ENCODE measurements at places on chromosomes 16 and 17.

DNA sequence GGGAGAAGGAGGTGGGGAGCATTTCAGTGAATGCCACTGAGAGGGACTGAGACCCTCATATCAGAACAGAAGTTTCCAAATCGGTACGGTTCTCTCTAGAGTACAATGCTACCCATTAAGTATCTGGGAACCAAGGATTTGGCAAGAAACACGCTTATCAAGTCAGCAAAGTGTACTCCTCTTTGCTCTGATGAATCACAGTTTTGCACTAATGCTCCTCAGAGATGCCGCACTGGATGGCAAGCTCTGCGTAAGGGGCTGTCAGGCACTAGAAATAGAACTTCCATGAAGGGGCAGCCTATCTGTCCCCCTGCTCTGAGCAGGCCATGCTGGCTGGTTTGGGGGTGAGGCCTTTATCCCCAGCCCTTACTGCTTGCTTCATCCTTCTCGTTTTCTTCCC lies 4.8 kb upstream of the ABCC12 start:
- no peak for DNase-seq

DNA sequence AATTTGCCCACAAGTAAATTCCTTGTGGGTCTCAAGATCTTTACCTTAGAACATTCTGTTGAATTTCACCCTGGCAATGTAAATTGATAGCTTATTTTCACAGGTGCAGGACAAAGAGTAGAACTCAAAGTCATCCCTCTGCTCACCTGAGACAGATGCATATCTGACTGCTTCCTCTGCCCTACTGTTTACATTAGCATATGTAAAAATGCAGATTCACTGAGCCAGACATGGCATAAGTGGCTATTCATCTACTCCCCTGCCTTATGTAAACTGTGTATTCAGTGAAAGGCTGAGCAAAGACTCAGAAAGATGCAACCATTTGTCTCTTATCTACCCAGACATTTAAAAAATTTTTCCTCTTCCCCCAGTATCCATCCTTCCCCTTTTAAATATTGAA lies 22.3 kb upstream of the MILR1 start:
- DNase-seq, result no peak

- DNase-seq, result no peak
Measured at GRCh38 chr16:14399378-14400284, 230.4 kb downstream of the PARN start.

DNA sequence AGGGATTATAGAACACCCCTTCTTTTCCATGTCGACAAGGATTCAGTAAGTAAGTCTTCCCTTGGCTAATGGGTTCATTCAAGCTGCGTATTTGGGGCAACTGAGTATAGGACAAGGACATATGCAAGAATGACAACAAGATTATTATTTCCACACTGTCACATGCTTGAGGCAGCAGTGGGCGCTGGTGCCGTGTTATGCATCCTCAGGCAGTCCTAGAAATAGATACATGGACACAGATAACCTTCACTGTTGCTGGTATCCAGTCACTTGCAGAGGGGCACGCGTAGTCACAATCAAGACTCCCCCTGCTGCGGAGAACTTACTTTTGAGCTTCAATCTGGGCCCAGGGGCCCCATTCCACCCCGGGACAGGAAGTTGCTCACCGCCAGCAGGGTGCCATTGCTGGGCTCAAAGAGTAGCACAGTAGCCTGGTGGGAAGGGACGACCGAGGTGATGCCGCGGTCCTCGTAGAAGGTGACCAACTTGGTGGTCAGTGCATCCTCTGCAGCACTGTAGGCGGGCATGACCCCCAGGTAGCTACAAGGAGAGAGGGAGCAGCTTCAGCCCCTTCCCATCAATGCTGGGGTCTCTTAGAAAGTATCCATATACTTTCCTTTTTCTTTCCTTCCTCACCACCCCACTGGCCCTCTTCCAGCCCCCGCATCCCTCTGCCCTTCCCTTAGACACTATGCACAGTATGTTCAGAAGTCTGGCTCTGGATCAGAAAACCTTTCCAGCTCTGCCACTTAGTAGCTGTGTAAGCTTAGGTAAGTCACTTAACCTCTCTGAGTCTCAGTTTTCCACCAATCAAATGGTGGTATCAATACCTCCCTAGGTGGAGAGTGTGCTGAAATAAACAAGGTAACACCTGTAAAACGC lies 804 bp downstream of the CRYM start:
- DNase-seq, result no peak

DNA sequence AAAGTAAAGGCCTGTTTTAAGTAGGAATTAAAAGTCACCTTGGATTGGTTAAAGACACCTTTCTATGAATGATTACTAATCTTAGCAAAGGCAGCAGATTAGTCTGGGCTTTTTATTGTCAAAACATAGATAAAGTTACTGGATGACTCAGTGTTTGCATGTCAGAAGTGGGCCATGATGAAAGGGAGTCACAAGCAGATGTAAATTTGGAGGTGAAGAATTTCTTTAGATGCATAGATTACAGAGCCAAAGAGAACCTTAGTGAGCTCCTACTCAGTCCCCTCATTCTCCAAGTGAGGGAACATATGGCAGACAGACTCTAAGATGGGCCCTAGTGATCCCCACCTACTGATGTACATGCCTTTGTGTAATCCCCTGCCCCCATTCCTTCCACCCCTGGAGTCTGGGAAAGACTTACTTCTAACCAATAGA lies 124.5 kb downstream of the HS3ST3A1 start:
- no peak for DNase-seq

- DNase-seq, result no peak
Measured at GRCh38 chr17:13616031-13616430, 14.3 kb upstream of the HS3ST3A1 start.

GRCh38 chr16:80672379-80672778 lies 131.6 kb downstream of the DYNLRB2 start:
- no peak for DNase-seq

DNA sequence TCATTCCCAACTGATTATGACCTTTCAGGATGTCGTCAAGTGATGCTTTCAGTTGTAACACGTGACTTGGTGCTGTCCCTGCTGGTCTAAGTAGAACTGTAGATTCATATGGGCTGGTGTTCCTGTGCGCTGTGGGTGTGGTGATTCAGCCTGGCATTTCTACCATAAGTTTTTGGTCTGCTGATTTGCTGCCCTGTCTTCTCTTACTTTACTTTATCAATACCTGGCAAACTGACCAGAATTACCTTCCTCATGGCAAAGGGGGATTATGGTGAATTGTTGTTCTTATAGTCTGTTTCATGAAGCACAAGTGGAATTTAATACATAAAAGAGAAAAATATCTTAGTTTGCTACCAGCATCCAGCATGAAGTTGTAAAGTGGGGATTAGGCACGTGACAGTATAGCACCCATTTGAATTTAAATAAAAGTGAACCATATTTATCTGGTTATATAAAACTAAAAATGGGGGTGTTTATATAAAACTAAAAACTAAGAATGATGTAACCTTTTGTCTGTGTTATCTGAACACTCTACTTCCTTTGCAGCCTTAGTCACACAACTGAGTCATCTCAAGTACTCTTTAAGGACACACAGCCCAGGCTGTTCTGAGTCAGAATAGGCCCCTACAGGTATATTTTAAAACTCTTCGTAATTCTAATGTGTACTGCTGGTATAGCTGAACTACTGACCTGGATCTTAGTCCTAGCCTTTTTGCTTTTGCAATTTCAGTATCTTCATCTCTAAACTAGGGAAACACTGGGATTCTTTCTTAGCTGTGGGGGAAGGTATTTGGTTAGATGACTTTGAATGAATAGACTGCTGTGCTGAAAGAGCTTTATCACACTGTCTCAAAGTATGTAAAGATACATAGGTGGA lies 28.3 kb downstream of the TTC19 start:
- DNase-seq, result no peak

GRCh38 chr17:3843935-3844516 lies 2.0 kb downstream of the NCBP3 start:
- no peak for DNase-seq

GRCh38 chr17:78658281-78658785 lies 81.1 kb upstream of the DNAH17 start:
- no peak for DNase-seq

- DNase-seq, result no peak
Measured at GRCh38 chr17:30337393-30337999, 3.6 kb upstream of the TMIGD1 start.

- no peak for DNase-seq
Measured at GRCh38 chr17:19398301-19399181, 11.6 kb upstream of the MFAP4 start.

DNA sequence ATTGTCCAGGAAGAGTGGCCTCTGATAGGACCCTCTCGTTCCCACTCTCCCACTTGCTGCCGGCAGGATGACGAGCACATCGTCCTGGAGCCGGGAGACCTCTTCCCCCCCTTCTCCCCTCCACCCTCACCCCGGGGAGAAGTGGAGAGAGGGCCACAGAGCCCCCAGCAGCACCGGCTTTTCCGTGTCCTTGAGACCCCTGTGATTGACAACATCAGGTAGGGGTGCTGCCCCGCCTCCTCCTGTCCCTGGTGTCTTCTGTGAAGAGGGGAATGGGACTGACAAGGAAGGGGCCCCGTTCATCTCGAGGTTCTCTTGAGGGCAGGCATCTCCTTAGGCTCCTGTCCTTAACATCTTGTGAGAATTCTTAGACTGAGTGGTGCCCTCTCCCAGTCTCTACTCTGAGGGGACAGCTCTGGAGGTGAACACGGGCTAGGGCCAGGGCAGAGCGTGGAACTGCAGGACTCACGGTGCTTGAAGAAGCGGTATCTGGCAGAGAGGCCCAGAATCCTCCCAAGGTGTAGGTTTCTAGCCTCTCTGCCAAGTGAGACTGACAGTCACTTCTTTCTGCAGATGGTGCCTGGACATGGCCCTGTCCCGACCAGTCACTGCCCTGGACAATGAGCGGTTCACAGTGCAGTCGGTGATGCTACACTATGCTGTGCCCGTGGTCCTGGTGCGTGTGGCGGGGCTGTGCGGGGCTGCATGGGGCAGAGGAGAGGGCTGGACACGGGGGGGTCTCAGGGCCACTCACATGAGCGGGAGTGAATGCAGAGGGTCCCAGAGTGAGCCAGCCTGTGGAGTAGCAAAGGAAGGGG lies 26.4 kb downstream of the CASKIN2 start:
- no peak for DNase-seq

DNA sequence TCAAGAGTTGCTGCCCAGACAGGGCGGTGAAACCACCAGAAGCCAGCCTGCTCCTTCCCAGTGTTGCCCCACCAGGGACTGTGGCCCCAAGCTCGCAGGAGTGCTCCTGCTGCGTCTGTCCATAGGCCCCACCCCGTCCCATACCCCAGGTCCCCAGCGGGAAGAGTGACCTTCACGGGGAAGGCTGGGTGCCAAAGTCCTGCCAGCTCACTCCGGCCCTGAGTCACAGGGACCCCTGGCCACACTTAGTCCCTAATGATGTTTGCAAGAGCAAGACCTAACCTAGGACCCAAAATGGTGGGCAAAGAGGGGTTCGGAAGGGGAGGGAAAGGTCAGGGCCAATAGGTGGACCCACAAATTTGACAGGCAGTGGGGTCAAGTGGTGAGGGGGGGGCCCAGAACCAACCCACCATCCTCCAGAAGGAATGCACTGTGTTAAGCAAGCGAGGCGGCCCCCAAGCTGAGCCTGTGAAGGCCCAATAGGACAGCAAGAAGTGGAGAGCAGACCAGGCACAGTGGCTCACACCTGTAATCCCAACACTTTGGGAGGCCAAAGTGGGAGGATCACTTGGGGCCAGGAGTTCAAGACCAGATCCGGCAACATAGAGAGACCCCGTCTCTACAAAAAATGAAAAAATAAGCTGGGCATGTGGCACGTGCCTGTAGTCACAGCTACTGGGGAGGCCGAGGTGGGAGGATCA lies 3.3 kb downstream of the DOK4 start:
- DNase-seq, result no peak

DNA sequence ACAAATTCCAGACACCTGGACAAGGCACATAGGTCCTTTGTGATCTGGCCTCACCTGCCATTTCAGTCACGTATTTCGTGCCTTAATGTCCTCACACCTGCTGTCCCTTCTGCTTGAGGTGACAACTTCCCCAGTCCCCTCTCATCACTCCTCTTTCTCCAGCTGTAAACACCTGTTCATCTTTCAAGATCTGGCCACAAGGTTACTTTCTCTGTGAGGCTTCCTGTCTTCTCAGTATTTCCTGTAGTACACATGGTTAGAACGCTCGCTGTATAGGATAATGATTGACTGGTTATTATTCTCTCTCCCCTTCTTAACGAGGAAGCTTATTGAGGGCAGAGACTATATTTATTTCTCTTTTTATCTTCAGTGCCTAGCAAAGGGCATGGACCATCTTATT lies 74.5 kb upstream of the PMFBP1 start:
- DNase-seq, result no peak

DNA sequence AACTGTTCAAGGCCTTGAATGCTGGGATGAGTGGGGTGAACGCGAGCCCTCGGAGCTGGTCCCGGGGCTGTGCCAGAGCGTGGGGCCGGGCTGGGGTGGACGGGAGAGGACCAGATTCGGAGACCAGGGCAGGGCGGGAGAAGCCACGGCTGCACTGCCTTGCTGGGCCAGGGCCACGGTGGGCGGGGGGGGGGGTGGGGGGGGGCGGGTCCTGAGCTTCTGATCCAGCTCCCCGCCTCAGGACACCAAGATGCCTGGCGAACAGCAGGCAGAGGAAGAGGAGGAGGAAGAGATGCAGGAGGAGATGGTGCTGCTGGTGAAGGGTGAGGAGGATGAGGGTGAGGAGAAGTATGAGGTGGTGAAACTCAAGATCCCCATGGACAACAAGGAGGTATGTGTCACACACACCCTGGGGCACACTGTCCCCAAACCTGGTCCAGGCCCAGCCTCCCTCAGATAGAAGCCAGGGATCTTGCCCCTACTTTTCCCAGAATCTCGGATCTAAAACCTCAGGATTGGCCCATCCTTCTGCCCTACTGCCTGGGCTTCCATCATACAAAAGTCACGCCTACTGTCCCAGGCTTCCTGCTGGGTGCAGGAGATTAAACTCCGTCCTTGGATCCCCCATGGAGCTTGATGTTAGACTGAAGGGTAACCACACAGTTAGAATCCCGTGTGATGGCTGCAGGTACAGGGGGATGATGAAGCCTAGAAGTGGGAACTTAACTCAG lies 563 bp downstream of the ZNF771 start:
- DNase-seq, result no peak

DNA sequence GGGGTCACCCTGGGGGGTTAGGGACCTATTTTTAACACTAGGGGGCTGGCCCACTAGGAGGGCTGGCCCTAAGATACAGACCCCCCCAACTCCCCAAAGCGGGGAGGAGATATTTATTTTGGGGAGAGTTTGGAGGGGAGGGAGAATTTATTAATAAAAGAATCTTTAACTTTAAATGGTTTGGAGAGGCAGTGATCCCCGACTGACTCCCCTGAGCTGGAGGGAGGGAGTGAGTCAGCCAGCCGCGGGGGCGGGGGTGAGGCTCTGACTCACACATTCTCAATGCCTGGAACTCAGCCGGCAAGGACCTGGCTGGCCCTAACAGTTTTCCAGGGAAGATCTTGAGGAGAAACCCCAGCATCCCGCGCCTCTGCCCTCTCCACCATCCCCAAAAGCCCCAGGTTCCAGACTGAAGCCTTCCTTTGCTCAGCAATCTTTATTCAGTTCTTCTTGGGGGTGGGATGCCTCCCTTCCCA lies 1.5 kb downstream of the HCFC1R1 start:
- DNase-seq, result no peak

GRCh38 chr17:1521086-1521640 lies 4.8 kb upstream of the INPP5K start:
- no peak for DNase-seq

All from progenitor cell of endocrine pancreas (in vitro differentiated cells).